Cardiac muscle cell (in vitro differentiated cells and primary cell): ENCODE measurements at places on chromosomes 16 and 17.

DNA sequence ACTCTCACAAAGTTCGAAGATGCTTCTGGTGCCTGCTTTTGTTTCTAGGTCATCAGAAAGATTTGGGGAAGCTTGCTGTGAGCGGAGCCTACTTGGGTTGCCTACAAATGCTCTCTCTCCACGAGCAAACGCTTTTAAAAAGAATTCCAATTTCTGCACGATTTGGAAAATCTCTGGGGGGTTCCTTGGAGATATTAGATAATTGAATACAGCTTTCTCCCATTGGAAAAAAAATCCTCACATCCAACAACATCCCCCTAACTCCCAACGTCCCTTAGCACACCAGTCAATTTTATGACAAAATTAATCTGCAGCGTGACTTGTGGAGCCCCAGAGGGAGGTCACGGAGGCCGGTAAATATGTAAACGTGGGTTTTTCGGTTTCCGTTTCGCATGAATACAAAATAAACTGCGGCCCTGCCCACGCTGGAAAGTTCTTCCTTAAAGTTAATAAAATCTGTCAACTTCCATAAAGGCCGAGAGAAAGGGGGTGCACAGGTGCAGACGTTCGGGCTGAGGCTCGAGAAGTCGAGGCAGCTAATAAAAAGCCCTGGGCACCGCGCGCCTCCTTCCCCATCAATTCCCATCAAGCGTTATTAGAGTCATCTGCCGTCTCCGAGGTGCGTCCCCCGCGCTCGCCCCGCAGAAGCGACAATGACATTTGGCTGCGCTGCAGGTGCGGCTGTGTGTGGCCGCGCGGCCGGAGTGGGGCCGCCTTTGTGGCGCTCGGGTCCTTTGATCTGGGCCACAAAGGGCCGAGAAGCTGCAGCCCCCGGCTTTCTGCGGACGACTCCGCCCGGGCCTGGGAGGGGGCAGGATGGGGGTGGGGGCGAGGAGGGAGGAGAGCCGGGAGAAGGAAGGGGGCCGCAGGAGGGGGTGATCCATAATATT lies 37.6 kb downstream of the SALL1 start:
- no peak for DNase-seq

- no peak for DNase-seq
These were observed 46.5 kb downstream of the ABAT start for GRCh38 chr16:8720967-8721308.

GRCh38 chr16:81469183-81469677 lies 24.6 kb downstream of the CMIP start:
- DNase-seq: no peak

DNA sequence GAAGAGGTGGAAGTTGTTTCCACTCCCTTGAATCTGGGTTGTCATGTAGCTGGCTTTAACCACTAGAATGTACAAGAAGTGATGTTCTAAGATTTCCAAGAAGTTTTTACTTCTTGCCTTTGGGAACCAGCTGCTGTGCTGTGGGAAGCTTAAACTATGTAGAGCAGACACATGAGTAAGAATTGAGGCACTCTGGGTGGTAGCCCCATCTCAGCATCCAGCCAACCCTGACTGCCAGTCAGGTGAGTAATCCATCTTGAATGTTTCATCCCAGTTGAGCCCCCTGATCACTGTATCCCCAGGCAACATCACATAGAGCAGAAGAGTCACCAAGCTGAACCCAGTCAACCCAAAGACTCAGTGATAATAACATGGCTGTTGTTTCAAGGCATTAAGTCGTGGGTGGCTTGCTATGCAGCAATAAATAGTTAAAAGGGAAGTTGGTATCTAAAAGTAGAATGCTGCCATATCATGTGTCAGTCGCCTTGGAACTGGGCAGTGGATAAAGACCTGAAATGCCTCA lies 62.8 kb upstream of the GPR139 start:
- no peak for DNase-seq

DNA sequence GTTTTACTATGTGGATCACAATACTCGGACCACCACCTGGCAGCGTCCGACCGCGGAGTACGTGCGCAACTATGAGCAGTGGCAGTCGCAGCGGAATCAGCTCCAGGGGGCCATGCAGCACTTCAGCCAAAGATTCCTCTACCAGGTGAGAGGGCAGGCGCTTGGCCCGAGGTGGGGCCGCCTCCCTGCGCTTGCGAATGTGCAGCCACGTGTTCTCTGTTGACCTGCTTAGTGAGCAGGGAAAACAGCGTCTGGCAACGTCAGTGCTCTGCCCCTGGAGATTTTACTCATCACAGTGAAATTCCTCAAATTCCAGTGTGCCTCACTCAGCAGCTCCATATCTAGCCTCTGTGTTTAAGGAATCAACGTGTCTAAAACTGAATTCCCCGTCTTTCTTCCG lies 33.4 kb upstream of the CLEC18A start:
- DNase-seq: no peak

DNA sequence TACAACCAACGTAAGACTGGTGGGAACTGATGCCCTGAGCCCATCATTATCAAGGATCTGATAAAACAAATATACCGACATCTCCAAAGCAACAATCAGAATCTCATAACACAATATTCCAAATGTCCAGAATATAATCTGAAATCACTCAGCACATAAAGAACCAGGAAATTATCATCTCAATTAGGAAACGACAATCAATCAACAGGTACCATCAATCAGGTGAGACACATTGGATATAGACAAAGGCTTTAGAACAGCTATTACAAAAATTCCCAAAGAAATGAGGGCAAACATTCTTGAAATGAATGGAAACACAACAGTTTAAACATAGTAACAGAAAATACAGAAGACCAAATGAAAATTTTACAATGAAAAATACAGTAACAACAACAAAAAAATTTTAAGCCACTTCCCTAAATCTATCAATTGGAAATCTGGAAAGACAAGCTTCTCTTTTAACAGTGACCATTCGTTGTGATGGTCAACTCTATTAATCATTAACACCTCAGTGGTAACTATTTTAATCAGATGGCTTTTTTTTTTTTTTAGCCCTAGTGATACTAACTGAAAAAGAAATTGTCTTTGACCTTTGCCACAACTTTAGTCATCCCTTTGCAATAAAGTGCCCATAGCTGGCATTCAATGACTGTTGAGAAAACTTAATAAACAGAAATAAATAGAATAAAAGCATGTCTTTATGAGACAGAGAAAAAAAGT lies 70.4 kb downstream of the USP32 start:
- DNase-seq: no peak

DNA sequence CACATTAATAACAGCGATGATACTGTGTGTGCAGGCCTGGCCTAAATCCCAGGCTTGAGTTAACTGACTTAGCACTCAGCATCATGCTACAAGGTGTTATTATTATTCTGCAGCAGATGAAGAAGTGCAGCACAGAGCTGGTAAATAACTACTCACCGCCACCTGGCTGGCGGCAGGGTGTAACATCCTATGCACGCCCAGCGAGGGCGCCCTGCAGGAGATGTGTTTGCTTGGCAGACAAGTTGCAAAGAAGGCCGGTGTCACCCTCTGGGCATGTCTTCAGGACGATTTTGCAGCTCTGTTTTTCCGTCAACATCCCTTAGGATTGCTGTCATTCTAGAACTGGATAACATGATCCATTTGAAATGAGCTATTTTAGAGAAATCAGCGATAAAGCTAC lies 30.1 kb downstream of the DNAH9 start:
- DNase-seq: peak; percentile 12

DNA sequence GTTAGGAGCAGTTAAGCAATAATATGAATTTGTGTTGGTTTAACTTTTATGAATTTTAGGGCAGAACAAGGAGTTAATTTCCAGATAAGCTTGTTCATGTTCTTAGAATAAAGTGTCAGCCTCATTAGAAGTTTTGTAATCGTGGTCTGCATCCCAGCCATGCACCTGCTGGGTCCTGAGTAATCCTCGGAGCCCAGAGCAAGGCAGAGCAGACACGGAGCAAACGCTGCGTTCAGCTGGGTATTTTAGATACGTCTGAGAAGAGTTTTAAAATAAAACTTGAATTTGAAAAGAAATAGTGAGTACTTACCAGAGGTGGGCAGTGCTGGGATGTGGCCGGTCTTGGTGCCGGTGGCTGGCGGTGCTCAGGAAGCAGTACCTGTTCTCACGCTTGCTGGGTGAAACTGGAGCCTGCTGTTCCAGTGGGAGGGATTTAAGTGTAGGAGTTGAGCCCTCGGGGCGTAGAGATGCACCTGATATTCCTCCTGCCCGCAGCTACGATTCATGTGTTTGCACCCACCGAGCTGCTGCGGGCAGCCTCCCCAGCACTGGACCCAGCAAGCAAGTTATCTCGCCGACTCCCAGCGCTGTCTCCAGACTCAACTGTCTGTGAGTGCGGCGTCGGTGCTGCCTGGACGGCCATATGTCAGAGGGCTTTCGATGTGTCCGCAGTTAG lies at the start of gene ZNF750:
ZNF750 (minus strand) TSS at position 406 of the 676 bp plus-strand sequence. CDS start 7,568 bp downstream, outside the sequence.
- DNase-seq: no peak

DNA sequence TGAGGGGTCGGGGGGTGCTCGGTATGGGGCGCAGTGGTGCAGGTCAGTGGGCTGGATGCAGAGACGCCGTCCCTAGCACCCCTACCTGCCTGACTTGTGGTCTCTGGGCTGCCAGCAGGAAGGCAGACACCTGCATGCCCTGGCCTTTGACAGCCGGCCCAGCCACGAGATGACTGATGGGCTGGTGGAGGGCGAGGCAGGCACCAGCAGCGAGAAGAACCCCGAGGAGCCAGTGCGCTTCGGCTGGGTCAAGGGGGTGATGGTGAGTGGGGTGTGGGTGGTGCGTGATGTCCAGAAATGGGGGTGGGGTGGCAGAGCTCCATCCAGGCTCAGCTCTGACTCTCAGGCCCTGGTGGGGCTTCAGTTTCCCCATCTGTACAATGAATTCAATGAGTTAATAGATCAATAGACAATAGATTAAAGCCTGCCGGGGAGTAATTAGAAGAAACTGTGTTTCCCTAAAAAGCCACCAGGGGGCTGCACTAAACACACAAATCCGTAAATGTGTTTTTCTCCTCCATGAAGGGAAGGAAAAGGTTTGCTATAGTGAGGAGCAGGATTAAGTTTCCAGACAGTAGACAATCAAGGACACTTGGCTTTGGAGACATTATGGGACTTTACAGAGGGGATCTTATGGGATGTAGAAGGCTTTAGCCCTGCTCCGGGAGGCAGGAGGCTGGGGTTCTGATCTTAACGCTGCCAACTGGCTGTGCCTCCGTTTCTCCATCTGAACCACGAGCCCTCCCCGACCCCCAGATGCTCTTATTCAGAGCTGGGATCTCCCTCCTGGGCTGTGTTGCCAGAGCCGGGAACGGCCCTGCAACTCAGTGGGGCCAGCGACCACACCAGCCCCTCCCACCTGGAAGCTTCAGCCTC lies 2.2 kb downstream of the SLC12A3 start:
- peak; percentile 80 for DNase-seq

GRCh38 chr17:71227841-71228240 lies 893.0 kb upstream of the SOX9 start:
- no peak for DNase-seq

- no peak for DNase-seq
These were observed 223.5 kb upstream of the N4BP1 start for GRCh38 chr16:48833461-48833860.

- no peak for DNase-seq
These were observed 13.9 kb downstream of the ITPRIPL2 start for GRCh38 chr16:19127674-19128131.

- no peak for DNase-seq
These were observed 61.4 kb downstream of the HAPSTR1 start for GRCh38 chr16:9152649-9153501.

GRCh38 chr17:72387969-72388368 lies 267.1 kb downstream of the SOX9 start:
- DNase-seq: no peak

DNA sequence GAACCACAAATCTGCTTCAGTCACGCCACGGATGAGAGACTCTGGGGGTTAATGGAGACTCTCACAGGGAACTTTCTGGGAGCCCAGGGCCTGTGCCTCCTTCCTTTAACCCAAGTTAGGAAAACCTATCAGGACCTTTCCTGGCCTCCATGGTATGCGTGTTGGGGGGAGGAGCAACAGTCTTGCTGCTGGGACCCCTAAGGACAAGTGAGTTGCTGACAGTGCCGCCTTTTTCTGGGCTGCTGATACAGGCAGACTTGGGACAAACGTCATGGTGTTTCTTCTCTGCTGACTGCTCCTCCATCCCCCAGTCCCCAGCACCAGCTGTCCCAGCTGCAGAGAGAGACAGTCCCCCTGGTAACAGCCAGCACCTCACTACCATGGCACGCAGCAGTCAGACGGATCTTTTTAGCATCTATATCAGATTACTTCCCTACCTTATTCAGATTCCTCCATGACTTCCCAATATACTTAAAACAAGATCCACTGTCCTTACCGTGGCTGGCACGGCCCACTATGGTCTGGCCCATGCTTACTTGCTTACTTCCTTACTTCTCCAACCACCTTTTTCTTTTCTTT lies 6.5 kb downstream of the DPEP2NB start:
- no peak for DNase-seq

GRCh38 chr17:2106308-2106955 lies 51.5 kb downstream of the HIC1 start:
- DNase-seq: no peak

DNA sequence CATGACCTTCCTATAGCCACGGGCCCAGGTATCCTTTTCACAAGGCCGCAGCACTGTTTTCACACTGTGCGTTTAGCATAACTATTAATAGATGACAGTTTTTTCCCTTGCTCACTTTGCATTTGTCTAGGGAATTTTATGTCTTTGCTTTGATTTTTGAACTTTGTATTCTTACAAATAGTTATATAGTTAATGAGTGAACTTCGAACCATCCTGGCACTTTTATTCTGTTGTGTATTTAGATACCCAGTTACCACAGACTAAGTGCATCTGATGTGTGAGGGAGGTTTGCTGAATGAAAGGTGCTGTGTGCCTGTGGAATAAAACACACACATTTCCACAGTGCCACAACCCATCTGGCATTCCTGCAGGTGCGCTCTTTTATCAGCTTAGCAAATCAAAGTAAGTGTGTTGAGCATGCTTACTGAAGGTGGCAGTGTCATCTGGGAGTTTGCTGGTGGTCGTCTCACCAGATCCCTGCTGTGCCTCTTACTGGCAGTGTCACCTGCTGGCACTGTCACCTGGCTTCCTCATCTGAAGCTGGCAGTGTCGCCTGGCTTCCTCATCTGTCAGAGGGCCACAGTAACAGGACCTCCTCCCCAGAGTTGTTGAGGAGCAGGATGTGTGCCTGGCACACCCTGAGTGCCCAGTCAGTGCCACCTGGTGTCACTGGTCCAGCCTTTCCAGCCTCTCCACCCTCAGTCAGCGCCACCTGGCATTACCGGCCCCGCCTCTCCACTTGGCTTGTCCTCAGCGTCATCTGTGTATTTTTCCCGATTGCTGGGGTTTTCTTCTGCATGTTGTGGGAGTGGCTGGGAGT lies 37.6 kb downstream of the USP10 start:
- DNase-seq: no peak

GRCh38 chr16:66469291-66469946 lies 42.3 kb downstream of the BEAN1 start:
- no peak for DNase-seq

- no peak for DNase-seq
These were observed 59.6 kb upstream of the MTMR4 start for GRCh38 chr17:58574025-58574424.

DNA sequence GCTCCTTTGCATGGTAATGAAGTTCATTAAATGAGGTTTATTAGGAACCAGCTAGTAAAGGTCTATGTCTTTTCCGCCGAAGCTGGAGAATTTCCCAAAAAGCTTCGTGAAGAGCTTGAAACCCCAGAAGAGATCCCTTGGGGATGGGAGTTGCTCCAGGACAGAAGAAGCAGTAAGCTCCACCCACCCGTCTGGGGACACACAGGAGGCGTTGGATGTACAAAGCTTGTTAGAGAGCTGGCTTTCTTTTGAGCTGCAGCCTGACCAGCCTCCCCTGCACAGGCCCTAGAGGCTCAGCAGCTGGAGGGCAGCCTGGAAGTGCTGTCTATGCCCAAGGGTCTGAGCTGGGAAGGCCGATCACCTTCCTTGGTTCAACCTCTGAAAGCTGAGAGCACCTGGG lies 147.4 kb upstream of the SDK2 start:
- no peak for DNase-seq
